Stimulated activated CD4-positive, alpha-beta T cell treated with anti-CD3 and anti-CD28 coated beads, Interleukin-1b, Interleukin-23, amount 100 ng/mL, for 1 hour (primary cell): ENCODE measurements at places on chromosomes 2 and 18.

GRCh38 chr2:171174075-171174474 lies 13.4 kb upstream of the TLK1 start:
- DNase-seq, result no peak

DNA sequence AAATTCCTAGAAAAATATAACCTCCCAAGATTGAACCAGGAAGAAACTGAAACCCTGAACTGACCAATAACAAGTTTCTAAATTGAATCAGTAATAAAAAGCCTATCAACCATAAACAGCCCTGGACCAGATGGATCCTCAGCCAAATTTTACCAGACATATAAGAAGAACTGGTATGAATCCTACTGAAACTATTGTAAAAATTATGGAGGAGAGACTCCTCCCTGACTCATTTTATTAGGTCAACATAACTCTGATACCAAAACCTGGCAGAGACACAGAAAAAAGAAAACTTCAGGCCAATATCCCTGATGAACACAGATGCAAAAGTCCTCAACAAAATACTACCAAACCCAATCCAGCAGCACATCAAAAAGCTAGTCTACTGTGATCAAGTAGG lies 11.3 kb downstream of the NT5C1B start:
- DNase-seq, result no peak

DNA sequence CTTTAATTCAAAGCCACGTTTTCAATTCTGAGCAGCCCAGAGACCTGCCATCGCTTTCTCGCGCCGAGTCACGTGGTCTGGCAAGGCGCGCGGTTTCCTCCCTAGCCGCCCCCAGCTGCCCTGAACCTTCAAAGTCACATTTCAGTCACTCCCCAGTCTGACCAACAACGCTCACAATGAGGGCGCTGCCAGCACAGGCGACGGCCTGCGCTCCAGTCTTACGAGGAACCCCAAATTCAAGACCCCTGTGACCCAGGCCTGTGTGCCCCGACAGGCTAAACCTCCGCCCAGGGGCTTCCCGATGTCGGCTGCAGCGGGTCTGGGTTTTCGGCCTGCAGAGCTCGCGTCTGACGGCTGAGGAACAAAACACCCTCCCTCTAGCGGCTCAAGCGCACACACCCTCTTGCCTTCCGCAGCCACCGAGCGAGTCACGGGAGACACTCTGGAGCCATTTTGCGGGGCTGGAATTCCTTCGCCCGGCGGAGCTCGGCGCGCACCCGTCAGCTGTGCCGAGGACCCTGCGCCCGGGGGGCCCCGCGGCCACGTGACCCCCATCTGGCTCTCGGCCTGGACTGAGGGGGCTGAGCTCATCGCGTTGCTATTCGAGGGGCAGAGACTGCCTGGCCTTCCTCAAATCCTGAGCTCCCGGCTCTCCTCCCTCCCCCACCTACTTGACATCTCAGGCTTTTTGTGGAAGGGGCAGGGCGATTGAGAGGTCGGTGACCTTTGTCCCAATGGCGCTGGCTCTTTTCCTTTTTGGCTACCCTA lies 69.9 kb upstream of the ITGB6 start:
- peak; percentile 43 for DNase-seq

DNA sequence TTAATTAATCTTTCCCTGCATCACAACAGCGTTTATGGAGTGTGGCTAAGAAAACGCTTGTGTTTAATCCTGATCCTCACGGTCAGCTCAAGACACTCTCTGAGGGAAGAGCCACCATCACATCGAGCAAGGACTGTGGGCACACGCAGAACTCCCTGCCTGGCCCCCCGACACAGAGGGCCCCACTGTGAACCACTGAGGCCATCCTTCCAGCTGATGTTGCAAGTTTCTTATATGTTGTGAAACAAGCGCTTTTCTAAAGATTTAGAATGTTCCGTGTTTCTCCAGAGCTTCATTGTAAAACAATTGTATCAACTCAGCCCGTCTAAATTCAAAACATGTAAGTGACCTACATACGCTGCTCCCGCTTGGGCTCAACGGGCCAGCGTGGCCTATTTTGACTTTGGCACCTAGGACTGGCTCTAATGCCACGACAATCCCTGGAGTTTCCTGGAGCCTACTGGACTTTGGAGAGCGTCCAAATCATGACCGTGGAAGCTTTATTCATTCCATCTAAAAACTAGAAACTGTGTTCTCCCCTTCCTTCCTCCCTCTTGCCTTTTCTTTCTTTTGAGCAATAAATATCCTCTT lies 34.9 kb downstream of the SERPINE2 start:
- no peak for DNase-seq

DNA sequence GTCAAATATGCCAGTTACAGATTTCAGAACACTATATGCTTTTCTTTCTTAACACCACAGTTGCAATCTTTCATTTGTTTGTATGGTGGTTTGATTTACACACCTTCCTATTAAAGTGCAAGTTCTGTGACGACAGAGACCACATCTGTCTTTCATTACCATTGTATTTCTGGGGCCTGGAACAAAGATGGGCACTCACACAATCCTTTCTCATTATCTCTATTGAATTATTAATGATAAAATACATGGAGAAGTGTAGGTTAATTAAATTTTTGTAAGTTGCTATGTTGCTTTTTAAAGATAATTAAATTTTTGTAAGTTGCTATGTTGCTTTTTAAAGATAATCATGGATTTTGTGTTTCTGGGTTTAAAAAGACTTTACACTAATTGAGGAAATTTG lies 79.9 kb downstream of the KCTD18 start:
- no peak for DNase-seq

- DNase-seq, result no peak
These were observed 7.3 kb downstream of the TGIF1 start for GRCh38 chr18:3457261-3457724.

- no peak for DNase-seq
These were observed 135.0 kb downstream of the INHBB start for GRCh38 chr2:120480903-120481445.

- DNase-seq, result no peak
These were observed 481.0 kb upstream of the CDH2 start for GRCh38 chr18:28657961-28658360.

DNA sequence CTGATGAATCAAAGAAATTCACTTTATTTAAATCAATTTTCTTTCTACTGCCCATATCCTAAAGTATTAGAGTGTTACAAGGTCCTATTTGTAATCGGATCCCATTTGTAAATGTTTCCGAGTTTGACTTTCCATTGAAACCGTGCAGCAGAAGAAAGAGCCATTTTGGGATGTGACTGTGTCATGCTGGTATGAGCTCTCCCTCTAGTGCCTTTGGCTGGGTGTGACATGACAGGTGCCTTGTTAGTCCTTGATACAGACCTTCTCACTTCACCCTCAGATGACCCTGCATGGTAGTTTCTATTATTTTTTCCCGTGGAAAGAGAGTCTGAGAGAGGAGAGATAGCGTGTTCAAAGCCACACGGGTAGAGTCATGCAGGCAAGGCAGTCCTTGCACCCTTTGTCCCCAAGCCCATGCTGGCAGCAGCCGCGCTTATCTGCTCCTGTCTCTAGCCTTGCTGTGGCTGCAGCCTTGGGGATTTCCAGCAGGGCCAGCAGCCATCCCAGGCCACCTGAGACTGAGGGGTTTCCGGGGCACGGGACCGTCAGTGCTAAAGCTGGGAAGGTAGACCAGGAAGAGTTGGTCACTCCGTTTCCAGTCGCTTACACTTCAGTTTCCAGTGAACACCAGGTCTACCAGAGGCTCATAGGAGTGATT lies 21.4 kb downstream of the CHMP1B start:
- no peak for DNase-seq

DNA sequence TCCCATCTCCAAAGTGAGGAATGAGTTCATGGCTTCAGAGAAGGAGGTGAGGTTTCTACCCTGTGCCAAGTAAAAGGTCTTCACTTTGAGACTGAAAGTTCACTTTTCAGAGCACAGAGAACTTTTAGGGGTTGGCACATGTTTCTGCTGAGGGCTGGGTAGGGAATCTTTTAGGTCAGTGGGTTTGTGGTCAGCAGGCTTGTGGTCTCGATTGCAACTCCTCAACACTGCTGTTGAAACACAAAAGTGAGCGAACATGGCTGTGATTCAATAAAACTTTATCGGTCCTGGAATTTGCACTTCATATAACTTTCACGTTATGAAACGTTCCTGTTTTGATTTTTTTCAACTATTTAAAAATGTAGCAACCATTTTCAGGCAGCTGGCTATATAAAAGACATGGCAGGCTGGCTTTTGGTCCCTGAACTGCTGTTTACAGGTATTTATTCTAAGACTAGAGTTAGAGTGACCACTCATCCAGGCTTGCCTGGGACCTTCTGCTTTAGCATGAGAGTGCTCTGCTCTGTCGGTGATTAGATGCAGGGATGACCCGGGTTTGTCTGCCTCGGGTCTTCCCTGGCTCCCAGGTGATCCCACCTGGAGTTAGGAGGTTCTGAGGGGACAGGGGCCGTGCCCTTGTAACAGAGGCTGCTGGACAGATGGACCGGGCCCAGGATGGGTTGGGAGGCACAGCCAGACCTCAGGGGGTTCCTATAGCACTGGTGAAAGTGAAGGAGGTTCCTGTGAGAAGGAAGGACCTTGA lies 62.7 kb upstream of the TAF1B start:
- no peak for DNase-seq

- DNase-seq, result no peak
These were observed 1.0 kb downstream of the CYP26B1 start for GRCh38 chr2:72146347-72147302.

- DNase-seq, result no peak
These were observed 271.7 kb downstream of the ASXL3 start for GRCh38 chr18:33849731-33850130.

GRCh38 chr18:27695052-27695451 lies 481.9 kb downstream of the CDH2 start:
- no peak for DNase-seq

GRCh38 chr2:73862987-73863386 lies 29.8 kb upstream of the ACTG2 start:
- no peak for DNase-seq

- DNase-seq, result no peak
These were observed 64.8 kb downstream of the DIPK1C start for GRCh38 chr18:74392323-74392722.

DNA sequence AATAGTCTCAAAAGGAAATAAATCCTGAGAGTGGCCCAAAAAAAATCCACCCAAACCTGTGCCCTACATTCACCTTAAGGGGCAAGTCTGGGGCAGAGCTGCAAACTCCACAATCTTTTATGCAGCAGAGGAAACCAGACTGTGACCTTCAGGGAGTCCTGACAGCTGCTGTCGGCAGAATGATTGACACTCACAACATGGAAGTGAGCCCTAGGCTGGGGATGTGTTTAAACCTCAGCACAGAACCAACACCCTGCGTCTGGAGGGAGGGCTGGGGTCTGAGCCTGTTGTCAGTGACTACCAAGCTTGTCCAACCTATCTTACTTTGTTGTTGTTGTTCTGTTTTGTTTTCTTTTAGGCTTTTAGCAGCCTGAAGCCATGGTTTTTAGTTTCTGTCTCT lies 39.6 kb downstream of the CRACDL start:
- no peak for DNase-seq

DNA sequence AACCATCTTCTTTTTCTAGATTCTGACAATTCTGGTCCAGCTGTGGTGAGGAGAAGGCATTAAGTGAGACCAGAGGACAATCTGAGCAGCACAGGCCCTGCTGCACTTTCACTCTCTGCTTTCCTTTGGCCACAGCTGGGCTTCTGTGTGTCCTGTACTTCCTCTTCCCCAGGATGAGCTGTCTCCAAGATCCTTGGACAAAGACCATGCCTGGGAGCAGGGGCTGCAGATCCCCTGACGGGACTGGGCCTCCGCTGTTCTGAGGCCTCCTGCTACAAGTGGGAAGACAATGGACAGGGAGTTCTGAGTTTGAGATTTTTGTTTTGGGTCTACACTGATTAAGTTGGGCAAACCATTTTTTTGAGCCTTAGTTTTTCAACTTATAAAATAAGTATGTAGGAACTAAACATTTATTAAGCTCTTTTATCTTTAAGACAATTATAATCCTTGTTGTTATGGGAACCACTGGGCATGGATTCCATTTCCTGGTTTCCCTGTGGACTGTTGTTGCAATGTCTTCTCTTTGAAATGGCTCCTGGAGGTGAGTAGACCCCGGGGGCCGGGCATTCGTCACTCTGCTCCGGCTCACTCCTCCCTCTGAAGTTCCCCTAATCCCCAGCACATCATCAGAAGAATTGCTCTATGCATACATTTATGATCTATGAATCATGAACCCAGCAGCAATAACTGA lies 266.6 kb downstream of the ACTR3 start:
- DNase-seq, result no peak

GRCh38 chr2:32424739-32425138 lies 67.9 kb downstream of the BIRC6 start:
- no peak for DNase-seq

- no peak for DNase-seq
These were observed 117.9 kb downstream of the CSRNP3 start for GRCh38 chr2:165587335-165587938.
